ENCODE measurements at places on chromosomes 7 and 10.

DNA sequence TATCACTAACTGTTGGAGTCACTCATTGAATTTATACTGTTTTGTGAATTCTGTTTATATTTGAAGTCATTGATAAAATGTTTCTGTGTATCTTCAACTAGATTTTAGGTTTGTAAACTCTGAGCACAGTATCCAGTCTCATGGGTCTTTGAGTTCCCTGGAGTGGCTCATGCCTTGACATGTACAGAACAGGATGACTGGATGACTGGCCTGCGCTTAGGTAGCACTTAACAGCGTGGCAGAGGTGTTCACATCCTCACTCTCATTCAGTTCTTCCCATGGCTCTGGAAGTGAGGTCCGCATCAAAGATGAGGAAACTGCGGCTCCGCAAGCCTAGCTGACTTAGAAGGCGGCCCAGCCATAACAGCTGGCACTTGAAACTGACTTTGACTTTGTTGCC lies 576.9 kb downstream of the SUGCT start:
- DNase-seq = no peak

- no peak for DNase-seq
These were observed 21.4 kb downstream of the SORBS1 start for GRCh38 chr10:95539560-95540284.

DNA sequence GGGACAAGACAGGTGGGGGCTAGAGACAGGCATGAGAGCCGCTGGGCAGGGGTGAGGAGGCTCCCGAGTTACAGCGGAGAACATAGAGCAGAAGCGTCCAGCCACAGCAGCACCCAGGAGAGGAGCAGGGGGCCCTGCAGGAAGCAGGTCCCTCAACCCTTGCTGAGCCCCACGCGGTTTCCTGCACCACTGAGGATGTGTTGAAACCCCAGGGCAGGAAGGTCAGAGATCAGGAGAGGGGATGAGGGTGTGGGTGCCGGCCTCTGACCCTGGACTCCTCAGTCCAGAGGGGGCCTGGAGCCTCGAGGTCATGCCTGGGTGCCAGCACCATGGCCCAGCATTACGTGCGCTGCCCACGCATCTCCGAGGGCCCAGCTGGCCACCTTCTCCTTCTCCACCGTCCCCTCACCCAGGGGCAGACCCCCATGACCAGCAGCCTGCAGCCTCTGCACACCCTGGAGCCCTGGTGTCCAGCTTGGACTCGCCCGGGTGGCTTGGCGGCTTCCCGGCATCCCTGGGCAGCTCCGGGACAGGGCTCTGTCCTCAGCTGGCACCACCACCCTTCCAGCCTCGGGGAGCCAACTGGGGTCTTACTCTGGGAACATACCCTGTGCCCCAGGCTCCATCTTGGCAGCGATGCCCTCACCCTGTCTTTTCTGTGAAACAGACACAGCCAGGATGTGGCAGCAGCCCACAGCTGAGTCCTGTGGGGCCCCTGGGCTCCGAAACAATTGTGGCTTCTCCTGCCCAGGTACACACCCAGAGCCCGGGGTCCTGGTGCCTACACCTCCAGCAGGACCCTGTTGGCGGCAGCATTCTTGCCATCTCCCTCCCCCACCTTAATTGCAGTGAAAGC lies 52.0 kb downstream of the STK32C start:
- DNase-seq = no peak

DNA sequence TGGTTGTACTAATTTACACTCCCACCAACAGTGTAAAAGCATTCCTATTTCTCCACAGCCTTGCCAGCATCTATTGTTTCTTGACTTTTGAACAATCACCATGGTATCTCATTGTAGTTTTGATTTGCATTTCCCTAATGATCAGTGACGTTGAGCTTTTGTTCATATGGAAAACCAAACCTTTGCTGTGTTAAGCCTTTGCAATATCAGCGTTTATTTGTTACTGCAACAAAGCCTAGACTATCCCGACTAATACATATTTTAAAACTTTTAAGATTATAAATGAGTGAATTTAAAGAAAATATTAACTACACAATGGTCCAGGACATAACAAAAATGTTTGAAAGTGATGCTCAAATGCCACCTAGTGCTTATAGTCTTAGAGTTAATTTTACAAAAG lies 26.6 kb downstream of the TRIL start:
- no peak for DNase-seq

- no peak for DNase-seq
These were observed 107.1 kb downstream of the RNF32 start for GRCh38 chr7:156747718-156748117.

- no peak for DNase-seq
These were observed 348.2 kb upstream of the GRM3 start for GRCh38 chr7:86295526-86295925.

GRCh38 chr7:91494450-91494849 lies 230.2 kb downstream of the FZD1 start:
- no peak for DNase-seq

DNA sequence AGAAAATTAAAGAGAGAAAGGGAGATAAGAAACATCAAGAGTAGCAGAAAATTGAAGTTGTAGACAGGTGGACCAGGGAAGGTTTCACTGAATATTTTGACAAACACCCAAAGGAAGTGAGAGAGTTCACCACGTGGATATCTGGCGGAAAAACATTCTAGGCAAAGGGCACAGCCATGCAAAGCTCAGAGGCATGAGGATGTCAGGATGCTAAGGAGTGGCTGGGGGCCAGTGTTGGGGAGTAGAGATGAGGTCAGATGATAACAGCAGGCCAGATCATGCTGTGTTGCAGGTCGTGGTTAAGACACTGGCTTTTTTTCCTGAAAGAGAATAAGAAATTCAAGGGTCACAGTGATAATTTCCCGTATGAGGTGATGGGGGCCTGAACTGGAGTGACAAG lies 181.9 kb downstream of the DGKI start:
- DNase-seq = no peak

DNA sequence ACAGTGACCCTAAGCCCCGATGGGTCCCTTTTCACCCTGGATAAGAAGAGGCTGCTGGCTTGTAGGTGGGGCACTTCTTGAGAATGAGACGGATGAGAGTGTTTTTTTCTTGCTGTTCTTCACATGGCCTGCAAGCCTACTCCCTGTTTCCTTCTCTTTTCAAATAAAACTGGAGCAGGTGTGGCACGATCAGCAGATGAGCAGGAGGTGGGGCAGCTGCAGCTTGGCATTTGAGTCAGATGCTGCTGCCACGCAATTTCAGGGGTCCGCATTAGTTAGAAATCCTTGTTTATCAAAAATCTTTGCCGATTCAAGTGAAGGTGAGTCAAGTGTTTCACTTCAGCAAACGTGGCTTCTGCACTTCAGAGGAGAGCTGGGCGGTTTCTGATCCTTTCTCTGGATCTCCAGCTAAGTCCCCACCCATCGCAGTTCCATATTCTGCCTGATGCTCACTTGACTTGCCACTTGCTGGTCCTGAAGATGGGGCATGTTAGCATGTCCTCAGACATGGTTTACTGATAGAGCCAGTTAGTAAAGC lies 20.8 kb downstream of the WDFY4 start:
- no peak for DNase-seq

DNA sequence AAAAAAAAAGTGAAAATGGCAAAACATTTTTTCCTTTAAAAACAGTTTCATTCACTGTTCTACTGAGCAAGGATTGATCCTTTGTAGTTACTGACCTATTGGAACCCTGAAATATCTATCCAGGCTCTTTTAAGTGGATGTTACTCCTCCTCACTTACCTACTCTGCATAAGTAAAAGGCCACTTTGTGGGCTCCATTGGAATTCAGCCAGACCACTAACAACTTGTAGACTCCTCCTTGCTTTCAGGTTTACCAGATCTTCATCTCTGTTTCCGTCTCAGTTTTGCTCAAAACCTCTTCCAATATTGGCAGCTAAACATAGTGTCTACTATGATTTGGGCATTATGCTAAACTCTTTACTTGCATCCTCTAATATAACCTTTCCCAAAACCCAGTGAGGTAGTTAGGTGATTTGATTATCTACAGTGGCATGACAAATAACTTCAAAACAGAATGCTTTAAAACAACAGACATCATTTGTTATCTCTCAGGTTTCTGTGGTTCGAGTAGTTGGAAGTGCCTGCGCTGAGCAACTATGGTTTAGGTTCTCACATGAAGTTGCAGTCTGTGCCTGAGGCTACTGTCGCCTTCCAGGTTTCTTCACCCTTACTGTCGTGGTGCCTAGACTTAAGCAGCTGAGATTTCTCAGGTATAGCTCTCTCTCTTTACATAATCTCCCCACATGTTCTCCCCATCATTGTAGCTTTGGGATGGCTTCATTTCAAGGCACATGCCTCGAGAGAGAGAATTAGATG lies 698.2 kb downstream of the REEP3 start:
- no peak for DNase-seq
